Lower leg skin (tissue), 4 donors: ENCODE measurements at places on chromosomes 16 and 17. TPM values are rescaled to one million over a fixed set of nuclear protein-coding genes. Genes with fewer than 3 reads are reported as not detected.

Gene C17orf67
- not detected for total RNA-seq

Gene RTN4RL1
- 24.1 TPM for total RNA-seq

Gene RNF166
- 17.9 TPM for total RNA-seq

Gene TM4SF5
- total RNA-seq, result not detected

Gene TSPOAP1
- 8.2 TPM for total RNA-seq

Gene STH
- not detected for total RNA-seq

Gene GRAPL
- 1.2 TPM for total RNA-seq

Gene EXOC3L1
- 1.3 TPM for total RNA-seq

Gene EVI2B
- total RNA-seq, result 1.2 TPM

Gene ERN2
- 2.4 TPM for total RNA-seq

Gene IRX3
- total RNA-seq, result 181 TPM

Gene USP31
- total RNA-seq, result 17.3 TPM

Gene ZNF624
- 3.7 TPM for total RNA-seq

Gene ABCA3
- total RNA-seq, result 9.4 TPM

Gene CTRB1
- not detected for total RNA-seq

Gene HOXB2
- total RNA-seq, result 11.2 TPM

Gene KRTAP17-1
- total RNA-seq, result 1.3 TPM

Gene KRTAP9-8
- total RNA-seq, result 120 TPM

Gene REXO5
- total RNA-seq, result 10.6 TPM

Gene SMIM36
- total RNA-seq, result not detected

Gene PIK3R5
- total RNA-seq, result 5.6 TPM

Gene TSPAN10
- 1.6 TPM for total RNA-seq

Gene ARL5C
- not detected for total RNA-seq

Gene ACSM2B
- total RNA-seq, result not detected

Gene ATP2A3
- total RNA-seq, result 20.3 TPM

Gene CACNG3
- not detected for total RNA-seq

Gene KRT20
- total RNA-seq, result not detected

Gene MYL4
- total RNA-seq, result not detected

Gene CBLN1
- total RNA-seq, result 0.27 TPM

Gene PRSS36
- total RNA-seq, result 2.3 TPM

Gene CD300H
- not detected for total RNA-seq

Gene MLX
- total RNA-seq, result 43.2 TPM

Gene CTRB2
- not detected for total RNA-seq

Gene ACSM2A
- not detected for total RNA-seq

Gene SLFN14
- not detected for total RNA-seq

Gene SLC9A5
- 0.04 TPM for total RNA-seq

Gene TMEM170A
- 15.7 TPM for total RNA-seq

Gene KRT28
- not detected for total RNA-seq

Gene G6PC1
- total RNA-seq, result not detected

Gene C17orf113
- 1.7 TPM for total RNA-seq

Gene TNS4
- total RNA-seq, result 546 TPM
